ENCODE measurements at places on chromosomes 5 and 9.

GRCh38 chr9:91714020-91714806 lies 235.8 kb downstream of the ROR2 start:
- peak; percentile 83 for DNase-seq

GRCh38 chr5:77844373-77844622 lies 68.2 kb upstream of the TBCA start:
- DNase-seq: no peak

GRCh38 chr5:38726279-38726678 lies 119.5 kb upstream of the OSMR start:
- no peak for DNase-seq

DNA sequence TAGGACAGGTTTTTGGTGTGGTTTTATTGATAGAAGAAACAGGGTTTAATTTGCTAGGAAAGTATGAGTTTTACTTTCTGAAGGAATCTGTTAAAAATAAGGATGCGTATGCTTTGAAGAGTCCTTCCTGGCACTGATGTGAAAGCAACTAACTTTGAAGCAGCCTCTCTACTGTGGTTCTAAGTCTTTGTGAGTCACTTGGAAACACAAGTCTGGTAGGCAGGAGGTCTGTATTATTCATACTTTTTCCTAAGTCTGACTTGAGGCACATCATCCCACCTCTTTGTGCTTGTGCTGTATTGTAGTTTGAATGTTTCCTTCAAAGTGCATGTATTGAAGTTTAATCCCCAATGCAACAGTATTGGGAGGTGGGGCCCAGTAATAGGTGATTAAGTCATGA lies 129.0 kb downstream of the TAF11L14 start:
- DNase-seq: no peak

- DNase-seq: no peak
These were observed 317.9 kb upstream of the MPDZ start for GRCh38 chr9:13597427-13597826.

GRCh38 chr5:54454602-54455001 lies 897 bp upstream of the HSPB3 start:
- no peak for DNase-seq

- no peak for DNase-seq
These were observed 211.5 kb upstream of the GAS1 start for GRCh38 chr9:87158765-87159164.

Data from ecto neural progenitor cell (in vitro differentiated cells).